ENCODE measurements at places on chromosomes 7 and 10.

DNA sequence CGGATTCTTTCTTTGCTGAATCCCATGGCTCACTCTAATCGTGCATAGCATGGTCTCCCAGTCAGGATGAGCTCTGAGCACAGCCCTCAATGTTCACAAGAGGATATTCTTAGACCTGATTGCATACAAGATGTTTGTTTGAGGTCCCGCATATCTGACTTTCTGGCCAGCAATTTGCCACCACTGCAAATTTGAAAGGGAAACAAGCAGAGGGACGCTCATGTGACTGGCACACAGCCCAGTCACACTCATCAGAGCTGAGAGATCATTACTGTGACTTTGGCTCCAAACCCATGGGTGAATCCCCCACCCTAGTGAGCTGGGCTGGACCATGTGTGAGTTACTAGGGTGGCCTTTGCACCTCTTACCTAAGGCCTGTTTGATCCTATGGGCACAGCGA lies 9.9 kb downstream of the TAS2R41 start:
- no peak for DNase-seq

GRCh38 chr10:107022600-107023354 lies 141.7 kb downstream of the SORCS1 start:
- no peak for DNase-seq

- no peak for DNase-seq
Measured at GRCh38 chr7:140060788-140061606, 1.8 kb downstream of the PARP12 start.

DNA sequence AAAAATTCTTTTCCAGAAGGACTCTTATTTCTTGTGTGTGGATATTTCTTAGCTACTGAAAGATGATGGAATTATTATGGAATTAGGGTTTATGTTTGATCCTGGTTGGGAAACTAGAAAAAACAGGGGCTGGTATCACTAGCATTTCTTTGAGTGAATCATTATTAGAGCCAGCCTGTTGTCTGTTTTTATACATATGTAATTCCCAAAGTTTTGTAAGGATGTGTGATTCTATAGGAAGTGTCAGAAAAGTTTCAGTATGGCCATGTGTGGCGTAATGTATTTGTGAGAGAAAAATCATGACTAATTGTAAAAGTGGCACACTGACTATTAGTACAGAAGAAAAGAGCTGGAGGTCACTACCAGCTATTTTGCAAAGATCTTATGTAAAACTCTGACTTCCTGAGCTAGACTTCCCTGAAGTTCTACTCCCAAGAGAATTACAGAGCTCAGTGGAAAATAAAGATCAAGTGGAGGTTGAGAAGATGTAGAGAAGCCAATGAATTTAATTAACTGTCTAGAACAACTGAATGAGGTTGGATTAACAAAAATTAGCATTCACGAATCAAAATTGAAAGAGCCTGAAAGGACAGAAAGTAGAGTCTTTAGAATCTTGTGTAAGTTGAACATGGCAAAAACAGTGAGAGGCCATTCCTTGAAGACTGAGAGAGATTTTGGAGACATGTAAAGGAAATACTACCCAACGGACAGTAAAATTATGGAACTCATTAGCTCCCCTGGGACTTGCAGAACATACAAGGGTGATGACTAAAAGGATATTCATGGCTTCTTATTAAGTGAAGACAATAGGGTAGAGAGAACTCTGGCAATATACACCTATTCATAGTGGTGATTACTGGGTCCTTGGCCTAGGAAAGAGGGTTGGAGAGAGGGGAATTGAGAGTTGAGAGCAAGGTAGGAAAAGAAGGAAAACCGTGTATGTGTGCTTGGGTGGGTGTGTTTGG lies 12.5 kb downstream of the ZNF365 start:
- DNase-seq: no peak

- no peak for DNase-seq
Measured at GRCh38 chr10:99975942-99976809, 33.6 kb downstream of the DNMBP start.

DNA sequence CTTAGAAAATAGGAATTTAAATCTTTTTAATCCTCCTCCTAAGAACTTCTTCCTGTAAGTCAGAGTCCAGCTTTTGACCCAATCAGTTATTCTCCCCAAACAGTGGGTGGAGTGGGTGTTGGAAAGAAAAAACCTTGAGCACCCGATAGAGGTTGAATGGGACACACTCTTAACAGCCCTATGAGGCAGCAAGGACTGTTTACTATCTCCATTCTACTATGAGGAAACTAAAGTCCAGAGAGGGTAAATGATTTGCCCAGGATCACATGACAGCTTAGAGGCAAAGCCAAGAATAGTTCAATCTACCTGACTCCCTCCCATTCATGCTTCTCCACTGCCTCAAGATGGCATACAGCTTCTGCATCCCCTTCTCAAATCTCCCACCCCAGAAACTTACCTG lies 57.6 kb upstream of the SLC35B4 start:
- DNase-seq: no peak

DNA sequence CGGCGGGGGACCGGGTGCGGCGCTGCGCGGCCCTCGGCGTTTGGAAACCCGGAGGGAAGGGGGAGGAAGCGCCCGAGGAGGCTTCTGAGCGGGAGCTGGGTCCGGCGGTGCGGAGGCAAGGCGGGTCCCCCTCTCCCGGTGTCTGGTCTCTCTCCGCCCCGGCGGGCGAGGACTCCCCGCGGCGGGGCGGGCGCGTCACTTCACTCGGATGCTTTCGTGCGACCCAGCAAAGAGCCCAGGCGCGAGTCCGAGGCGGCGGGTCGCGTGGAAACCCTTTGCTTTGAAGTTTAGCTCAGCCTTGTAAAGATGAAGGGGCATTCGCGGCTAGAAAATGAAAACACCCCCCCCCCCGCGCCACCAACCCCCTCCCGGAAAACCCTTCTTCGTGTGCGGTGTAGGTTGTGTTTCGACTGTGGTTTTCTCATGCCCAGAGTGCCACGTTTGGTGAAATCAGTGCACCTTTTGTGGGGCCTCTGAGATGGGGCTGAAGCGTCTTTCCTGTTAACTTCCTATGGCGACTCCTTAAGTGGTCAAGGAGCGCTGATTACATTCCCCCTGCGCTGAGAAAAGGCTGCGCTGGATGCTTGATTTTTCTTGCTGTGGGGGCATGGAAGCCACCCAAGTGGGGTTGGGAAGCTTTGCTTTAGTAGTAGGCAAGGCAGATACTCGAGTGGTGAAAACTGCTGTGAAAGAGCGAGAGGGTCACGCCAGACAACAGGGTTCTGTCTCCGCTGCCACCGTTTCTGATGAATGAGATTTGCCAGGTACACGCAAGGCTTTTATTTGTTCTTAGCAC lies 876 bp downstream of the GNAI1 start:
- DNase-seq: peak; percentile 58

DNA sequence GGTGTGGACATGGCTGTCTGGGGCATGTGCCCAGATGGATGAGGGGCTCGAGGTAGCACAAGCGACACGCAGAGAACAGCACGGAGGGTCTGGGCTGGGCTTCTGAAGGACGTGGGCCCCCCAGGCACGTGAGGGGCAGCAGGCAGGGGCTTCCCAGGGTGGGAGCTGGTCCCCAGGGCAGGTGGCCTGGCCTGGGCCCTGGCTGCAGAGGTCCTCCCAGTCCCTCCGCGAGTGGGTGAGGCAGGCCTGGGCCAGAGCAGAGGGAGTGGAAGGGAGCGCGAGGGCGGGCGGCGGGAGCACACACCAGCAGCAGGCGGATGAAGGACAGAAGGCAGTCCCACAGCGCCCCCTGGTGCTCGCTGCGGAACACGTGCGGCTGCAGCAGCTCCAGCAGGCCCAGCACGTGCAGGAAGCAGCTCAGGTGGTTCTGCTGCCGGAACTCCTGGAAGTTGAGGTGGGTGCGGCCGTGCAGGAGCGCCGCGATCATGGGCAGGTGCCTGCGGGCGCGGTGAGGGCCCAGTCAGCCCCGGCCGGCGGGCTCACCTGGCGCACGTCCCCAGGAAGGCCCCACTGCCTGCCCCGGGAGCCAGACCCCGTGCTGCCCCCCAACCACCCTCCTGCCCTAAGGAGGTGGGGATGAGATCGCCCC lies 14.7 kb upstream of the MICALL2 start:
- peak; percentile 91 for DNase-seq

DNA sequence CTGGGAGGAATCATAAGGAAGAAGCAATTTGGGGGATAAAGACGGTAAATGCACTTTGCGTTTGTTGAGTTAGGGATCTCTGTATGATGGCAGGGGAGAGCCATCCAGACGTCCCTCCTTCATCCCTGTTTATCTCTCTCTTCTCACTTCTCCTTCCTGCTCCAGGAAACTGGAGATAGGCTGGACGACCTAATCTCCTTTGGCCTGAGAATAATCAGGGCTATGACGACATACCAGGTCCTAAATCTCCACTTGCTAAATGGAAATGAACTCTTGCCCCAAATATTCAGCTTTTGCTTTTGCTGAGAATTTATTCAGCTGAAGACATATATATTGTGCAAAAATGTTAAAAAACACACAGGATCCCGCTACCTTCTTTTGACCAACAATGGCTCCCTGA lies 182.9 kb upstream of the INHBA start:
- no peak for DNase-seq

Measured in activated CD4-positive, alpha-beta T cell treated with anti-CD3 and anti-CD28 coated beads, Interleukin-2, Interleukin-6, amounts not matched to agents 100 ng/mL and 50 ng/mL, durations not matched to agents 16 hours and 8 hours (primary cell).